LHCN-M2 (cell line): ENCODE measurements at places on chromosomes 5 and 9. TPM values are rescaled to one million over a fixed set of nuclear protein-coding genes. Genes with fewer than 3 reads are reported as not detected.

- no peak for DNase-seq
Measured at GRCh38 chr5:124980163-124980941, 233.9 kb upstream of the ZNF608 start.

GRCh38 chr5:15638296-15638695 lies 138.3 kb downstream of the FBXL7 start:
- DNase-seq: no peak

GRCh38 chr9:76608575-76609273 lies 149.7 kb downstream of the GCNT1 start:
- no peak for DNase-seq

DNA sequence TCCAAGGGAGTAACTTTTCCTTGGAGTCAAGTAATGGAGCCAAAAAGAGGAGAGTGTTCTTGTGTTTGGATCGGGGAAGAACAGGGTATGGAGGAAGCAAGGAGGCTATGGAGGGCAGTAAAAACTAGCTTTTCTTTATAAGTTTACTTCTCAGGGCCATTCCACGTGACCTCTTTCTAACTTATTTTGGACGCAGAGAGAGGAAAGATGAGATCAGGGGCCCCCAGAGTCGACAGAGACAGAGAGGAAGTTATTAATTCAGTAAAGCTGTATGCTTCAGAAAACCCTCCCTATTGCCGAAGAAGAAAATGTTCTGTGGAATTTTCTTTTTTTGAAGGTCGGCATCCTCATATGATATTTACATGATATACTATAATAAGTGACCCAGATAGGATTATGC lies 233.8 kb upstream of the MPDZ start:
- no peak for DNase-seq

SLC6A19 gene
- not detected in 2 replicates for total RNA-seq

GRCh38 chr5:18142831-18143230 lies 508.6 kb downstream of the TAF11L14 start:
- no peak for DNase-seq

DNA sequence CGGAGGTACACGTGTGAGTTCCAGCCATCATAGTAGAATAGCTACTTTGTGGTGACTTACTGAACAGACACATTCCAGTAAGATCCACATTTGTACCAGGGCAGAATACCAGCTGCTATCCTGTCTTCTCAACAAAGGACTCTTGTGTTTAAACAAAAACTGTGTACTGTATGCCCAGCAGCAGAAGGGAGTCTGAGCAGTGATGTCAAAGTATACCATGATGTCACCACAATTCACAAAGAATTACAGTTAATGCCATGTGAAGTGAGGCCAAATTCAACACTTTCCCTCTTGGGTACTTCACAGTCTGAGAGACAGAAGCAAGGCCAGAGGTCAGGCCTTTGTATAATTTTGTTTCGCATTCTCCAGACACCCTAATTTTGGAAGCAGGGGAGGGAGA lies 137.0 kb downstream of the ADAMTSL1 start:
- peak; percentile 56 for DNase-seq

DNA sequence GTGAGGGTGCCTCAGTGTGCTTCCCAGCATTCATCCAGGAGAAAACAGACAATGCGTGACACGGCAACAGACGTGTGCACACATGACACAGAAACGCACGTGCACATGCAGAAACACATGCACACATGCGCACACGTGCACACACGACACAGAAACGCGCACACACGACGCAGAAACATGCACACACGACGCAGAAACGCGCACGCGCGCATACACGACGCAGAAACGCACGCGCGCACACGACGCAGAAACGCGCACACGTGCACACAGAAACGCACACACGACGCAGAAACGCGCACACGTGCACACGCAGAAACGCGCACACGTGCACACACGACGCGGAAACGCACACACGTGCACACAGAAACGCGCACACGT lies 16.5 kb downstream of the TPPP start:
- DNase-seq: no peak

GLDC gene
- total RNA-seq: 2.1 and 2.8 TPM in 2 replicates

DNA sequence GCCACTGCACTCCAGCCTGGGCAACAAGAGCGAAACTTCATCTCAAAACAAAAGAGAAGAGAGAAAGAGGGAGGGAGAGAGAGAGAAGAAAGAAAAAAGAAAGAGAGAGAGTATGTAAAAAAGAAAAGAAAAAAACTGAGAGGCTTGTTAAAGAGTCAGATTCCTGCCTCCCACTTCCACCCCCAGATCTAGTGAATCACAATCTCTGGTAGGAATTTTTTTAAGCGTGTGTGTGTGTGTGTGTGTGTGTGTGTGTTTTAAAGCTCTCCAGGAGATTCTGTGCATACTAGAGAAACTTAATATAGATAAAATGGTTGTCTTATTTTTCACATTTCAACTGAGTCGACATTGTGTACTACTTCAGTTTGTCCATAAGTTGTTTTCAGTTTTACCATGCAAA lies 32.0 kb downstream of the SAR1B start:
- peak; percentile 37 for DNase-seq

GRCh38 chr5:173633304-173633703 lies 16.9 kb upstream of the BOD1 start:
- no peak for DNase-seq

SLC36A3 gene
- total RNA-seq: not detected in 2 replicates

DNA sequence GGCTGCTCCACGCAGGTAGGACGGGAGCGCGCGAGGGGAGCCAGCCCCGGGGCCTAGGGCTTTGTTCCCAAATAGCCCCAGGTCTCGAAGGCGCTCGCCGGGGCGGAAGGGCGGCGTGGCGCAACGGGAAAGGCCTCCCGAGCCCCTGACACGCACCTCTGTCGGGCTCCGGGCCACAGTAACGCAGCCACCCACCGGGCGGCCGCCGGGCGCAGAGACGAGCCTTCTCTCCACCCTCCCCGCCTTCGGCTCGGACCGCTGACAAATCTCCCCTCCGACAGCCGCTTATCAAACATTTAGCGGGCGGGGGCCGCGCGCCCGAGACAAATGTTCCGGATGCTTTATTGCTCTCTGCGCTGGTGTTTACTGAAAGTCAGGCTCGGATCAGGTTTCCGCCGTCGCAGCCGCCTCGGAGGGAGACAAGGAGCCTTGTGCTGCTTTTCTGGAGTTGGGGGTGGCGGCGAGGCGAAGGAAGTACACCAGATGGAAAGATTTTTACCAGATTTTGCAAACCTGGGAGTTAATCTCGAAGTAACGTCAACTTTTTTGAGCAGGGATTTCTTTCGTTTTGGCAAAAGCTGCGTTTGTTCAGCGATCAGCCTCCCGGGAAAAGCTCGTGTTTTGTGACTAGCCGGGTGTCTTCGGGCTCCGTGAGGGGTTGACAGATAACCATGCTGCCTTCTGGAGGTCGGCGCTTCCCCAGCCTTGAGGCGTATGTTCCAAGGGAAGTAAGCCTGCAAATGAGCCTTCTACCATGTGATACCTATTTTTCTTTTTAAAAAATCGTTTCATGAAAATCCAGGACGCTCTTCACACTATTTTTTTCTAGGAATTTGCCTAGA lies 950 bp downstream of the RGMB start:
- DNase-seq: peak; percentile 69

- DNase-seq: peak; percentile 19
Measured at GRCh38 chr5:10860645-10861422, 99.8 kb upstream of the DAP start.

GRCh38 chr5:174056064-174056847 lies 10.8 kb downstream of the NSG2 start:
- no peak for DNase-seq

GRCh38 chr5:128477944-128478343 lies 60.1 kb downstream of the FBN2 start:
- no peak for DNase-seq

GRCh38 chr9:18660001-18660400 lies 186.0 kb downstream of the ADAMTSL1 start:
- no peak for DNase-seq

DNA sequence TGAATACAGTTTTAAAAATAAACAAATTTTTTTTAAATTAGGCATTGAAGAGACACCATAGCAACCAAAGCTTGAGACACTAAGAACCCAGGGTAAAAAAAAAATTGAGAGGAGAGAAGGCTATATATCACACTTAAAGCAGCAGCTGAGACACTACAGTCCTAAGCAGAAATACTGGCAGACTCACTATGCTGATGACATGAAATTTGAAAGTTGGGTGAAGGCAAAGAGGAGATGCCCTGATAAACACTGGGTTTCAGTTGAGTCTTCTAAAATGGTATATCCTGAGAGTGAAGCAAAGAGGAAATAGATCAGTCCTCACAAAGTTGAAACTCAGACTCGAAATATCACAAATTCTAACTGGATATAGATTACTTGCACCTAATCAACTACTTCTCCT lies 419.9 kb upstream of the CDH9 start:
- no peak for DNase-seq

FAM169A gene
- 2.1 and 2.4 TPM in 2 replicates for total RNA-seq

GRCh38 chr5:106677057-106677456 lies 993.7 kb downstream of the EFNA5 start:
- DNase-seq: no peak

SNAPC3 gene
- 41.0 and 42.3 TPM in 2 replicates for total RNA-seq

- peak; percentile 13 for DNase-seq
Measured at GRCh38 chr9:98774746-98775145, 21.6 kb downstream of the ANKS6 start.

DNA sequence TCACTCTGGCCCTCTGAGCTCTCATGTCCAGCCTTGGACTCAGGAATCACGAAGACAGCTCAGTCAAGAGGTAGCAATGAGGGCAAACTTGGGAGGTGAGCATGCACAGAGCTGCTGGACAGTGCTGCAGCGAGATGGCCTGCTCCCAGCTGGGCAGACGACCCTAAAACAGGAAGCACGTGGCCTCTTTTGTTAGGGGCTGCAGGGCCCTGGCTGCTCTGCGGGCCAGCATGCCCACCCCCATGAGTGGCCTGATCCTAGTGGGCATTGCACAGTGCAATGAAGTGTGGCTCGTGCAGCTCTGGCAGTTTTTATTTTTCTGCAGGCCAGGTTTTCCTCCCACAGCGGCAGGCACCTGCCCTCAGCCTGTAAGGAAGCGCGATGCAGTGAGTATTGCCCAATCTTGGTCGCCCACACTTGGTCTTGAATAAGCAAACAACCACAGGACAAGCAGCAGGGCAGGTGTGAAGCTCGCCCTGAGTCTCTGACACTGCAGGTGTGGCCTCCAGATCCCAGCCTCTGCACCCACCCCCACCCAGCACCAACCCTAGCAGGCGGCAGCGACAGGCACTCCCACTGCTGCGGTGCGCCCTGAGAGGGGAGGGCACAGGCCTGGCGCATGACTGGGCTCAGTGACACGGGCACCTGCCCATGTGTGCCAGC lies 60.8 kb downstream of the SEMA4D start:
- no peak for DNase-seq

DNA sequence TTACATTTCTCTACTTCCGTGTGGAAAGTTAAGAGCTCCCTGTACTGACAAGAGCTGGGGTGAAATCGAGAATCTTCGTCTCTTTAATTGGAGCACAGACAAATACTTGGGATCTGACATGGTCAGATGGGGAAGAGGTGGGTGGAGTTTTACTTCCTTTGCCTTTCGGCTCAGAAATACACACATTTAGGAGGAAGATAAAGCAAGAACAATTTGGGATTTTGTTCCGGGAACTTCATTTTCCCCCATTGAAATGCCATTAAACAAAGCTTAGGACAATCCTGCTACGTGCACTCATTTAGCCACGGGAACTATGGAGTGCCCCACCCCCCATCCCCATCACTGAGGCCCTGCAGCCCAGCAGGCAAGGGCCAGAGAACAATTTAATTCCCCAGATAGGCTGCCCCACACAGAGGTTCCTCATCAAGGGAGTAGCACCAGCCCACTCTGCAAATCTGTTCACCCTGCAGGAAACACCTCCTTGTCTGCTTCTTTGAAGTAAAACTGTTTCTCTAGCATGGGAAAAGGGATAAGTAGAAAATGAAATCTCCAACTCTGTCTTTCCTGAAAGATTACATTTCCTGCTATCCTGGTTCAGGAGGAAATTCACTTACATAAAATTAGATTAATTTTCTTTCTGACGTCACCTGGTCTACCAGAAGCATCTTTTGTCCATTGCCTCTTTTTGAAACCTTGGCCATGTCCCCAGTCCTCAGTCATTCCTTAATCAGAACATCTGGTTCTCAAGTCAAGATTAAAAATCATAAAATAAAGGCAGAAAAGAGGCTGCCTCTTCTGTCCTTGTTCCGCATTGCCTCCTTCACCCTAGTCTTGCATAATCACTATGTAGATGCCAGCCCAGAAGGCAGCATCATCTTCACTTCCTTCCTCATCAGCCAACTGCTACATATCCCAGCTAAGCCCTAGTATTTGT lies 206.4 kb downstream of the ENC1 start:
- DNase-seq: no peak

GRCh38 chr5:3092211-3092610 lies 340.7 kb upstream of the IRX2 start:
- DNase-seq: no peak

GRCh38 chr5:98568336-98568735 lies 205.1 kb upstream of the RGMB start:
- no peak for DNase-seq

PFN3 gene
- not detected in 2 replicates for total RNA-seq

GRCh38 chr5:74556631-74557595 lies 83.6 kb downstream of the ENC1 start:
- no peak for DNase-seq

DNA sequence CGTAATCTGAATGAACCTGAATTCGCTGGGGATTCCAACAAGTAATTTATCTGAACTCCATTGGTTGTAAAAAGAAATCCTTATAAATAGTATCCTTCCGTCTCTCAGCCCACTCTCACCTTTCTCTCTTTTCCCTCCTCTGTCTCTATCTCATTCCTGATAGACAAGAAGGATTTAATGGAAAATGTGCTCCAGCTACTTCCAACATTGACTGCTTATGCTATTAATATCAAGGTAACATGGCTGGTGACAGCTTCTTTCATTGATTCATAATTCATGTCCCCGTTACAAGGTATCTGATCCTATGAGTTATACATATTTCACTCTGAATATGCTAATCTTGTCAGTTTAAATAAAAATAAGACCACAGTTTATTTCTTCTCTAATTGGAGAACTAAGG lies 326.8 kb downstream of the RASEF start:
- no peak for DNase-seq

UBTD2 gene
- 17.6 and 26.1 TPM in 2 replicates for total RNA-seq

STPG3 gene
- total RNA-seq: not detected in 2 replicates

DNA sequence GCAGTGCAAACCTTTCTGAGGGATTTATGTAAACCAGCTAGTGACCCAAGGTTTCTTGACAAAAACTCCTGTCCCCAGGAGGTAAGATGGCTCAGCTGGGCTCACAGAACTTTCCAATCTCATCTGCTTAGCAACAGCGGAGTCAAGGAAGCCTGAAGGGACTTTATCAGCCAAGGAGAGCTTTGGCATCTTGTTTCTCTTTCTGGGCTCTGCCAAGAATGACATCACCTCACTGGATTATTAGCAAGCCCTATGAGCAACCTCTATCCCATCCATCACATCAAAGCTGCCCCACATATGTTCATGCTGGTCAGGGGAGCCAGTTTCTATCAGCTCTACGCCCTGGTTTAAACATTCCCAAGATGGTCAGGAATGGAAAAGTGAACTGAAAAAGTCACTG lies 461.3 kb downstream of the ENC1 start:
- DNase-seq: peak; percentile 36
